T-helper 9 cell (primary cell): ENCODE measurements at places on chromosomes 2 and 18.

GRCh38 chr18:62788876-62789275 lies 73.5 kb downstream of the PHLPP1 start:
- DNase-seq = no peak

GRCh38 chr2:217438136-217438535 lies 564.7 kb downstream of the TNS1 start:
- no peak for DNase-seq

DNA sequence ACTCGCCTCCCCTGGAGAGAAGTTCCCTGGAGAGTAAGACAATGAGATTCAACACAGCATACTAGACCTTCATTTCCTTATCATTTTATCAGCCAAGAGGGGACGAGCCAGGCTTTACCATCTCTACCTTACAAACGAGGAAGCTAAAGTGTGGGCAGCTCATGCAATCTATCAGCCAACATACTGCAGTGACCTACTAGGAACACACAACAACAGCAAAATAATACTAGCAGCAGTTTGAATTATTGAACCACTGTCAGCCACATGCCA lies 60.0 kb upstream of the TEX51 start:
- DNase-seq = no peak

DNA sequence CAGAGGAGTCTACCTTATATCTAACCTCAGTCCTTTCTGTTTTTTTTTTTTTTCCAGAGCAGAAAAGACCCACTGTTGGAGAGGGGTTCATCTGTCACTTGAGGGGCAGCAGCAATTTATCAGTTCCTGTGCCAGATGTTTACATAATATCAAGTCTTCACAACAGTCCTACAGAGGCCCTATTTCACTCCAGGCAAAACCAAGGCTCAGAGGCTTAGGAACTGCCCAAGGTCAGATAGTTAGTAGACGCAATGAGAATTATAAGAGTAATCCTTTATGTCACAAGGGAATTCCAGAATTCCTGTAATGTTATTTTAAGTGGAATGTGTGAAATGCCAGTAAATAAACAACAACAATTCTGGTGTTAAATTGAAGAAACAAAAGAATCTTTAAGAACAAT lies 696.1 kb downstream of the NRXN1 start:
- DNase-seq = no peak

- DNase-seq = no peak
These were observed 33.8 kb upstream of the GALNT5 start for GRCh38 chr2:157223624-157224205.

DNA sequence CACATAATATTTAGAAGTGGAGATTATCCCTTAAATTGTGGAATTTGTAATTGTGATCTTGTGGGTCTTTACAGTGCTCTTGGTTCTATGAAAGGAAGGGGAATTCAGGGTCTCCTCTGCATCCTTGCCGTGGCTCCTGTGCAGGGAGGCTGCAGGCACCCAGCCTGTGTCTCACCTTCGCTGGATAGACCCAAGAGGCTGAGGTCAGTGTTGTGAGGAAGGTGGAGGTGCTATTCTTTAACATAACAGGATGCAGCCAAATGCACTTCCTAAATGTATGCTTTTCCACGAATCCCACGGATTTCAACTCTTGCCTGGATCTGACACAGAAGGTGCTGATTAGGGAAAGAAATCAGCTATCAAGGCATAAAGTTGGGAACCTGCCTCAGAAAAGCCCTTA lies 69.5 kb downstream of the TMEM18 start:
- no peak for DNase-seq

DNA sequence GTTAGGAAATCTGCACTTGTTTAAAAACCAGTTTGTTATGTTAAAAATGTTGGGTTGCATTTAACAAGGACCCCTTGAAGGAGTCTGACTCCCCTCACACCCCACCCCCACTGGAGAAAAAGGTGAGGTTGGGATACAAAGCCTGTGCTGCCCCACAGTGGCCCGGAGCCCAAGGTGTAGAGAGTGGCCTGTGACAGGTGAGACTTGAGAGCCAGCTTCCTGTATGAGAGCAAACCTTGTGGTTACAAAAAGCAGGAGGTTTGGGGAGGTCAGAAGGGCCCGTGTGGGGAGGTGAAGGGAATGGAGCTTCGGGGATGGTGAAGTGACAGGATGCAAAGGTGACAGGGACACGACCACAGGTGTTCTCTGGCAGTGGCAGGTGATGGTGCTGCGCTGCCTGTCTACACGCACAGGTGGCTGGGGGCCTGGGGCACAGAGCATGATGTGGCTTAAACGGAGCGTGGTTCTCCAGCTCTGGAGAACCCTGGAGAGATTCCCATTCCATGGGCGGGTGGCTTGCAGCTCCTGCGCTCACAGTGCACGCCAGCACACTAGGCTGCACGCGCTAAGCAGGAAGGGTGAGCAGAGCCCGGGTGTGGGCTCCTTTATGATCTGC lies 29.0 kb downstream of the IMPA2 start:
- no peak for DNase-seq

DNA sequence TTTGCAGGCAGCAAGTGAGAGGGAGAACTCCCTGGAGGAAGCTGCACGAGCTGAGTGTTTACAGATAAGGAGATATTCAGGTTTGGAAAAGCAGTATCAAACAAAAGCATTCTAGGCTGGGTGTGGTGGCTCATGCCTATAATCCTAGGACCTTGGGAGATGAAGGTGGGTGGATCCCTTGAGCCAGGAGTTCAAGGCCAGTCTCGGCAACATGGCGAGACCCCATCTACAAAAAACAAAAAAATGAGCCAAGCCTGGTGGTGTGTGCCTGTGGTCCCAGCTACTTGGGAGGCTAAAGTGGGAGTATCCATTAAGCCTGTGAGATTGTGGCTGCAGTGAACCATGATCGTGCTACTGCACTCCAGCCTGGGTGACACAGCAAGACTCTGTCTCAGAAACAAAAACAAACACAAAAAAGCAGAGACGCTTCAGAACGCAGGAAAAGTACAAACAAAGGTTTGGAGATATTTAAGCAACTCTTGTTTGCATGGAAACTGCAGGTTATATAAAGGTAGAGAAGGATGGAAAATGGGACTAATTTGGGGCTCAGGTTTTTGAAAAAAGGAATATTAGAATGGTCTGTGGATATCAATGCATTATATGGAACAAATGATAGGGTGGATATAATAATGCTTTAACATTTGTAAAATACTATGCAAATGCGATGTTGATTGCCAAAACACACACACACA lies 31.6 kb downstream of the MYCN start:
- DNase-seq = no peak

GRCh38 chr2:181978351-181979150 lies 7.1 kb upstream of the PPP1R1C start:
- DNase-seq = no peak

GRCh38 chr2:4357121-4357520 lies 653.7 kb downstream of the DCDC2C start:
- DNase-seq = no peak

DNA sequence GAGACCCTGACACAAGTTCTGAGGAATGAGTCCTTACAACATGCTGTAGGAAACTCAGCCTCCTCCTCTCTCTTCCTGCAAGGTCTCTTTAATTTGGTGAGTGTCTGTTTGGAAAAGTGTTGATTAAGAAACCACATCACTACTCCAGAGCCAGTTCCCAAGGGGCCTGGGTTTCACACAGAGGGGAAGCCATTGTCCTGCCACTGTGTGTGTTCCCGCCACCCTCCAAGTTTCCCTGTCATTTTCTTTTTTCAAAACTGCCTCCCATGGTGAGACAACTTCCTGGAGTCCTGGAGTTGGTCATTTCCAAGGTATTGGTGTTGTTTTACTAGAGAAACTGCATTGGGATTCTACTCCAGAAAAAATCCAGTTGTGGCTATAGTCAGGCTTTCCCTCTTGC lies 232.0 kb upstream of the PARD3B start:
- no peak for DNase-seq

DNA sequence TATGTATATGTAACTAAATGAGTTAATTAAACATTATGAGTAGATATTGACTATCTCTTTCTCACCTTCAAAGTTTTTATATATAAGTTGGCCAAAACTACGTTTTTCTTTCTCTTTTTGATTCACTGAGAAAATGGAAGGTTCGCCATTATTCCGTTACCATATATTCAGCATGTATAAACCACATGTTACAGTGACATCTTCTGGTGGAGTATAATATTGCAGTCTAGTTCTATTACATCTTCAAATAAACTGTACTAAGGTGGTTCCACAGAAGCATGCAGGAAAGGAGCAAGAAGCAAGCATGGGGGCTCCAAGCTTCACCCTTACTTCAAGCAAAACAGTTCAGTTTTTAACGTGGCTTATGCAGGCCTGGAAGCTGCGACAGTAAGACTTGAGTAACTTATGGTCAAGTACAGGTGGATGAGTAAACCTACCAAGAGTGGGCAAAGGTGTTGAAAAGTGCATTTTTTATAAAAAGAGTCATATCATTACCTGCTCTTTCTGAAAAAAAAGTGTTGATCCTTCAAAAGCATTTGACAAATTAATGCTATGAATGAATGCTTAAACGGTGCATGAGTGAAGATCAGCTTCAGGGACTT lies 129.8 kb upstream of the RAB6C start:
- DNase-seq = no peak

DNA sequence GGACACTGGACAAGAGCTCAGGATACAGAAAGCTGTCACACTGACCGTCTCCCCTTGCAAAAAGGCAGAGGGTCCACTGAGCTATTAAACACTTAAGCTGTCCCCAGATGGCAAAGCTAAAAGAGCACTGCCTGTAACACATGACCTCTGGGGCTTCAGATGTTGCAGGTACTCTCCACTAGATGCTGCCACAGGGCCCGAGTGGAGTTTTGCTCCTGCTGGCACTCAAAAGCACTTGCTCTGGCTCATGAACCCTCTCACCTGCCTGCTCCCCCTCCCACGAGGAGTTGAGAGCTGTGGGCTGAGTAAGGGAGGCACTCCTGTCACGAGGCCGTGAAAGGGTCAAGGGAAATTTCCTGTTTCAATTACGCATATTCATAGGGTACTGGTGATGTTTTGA lies 227.9 kb downstream of the PRKCE start:
- no peak for DNase-seq

DNA sequence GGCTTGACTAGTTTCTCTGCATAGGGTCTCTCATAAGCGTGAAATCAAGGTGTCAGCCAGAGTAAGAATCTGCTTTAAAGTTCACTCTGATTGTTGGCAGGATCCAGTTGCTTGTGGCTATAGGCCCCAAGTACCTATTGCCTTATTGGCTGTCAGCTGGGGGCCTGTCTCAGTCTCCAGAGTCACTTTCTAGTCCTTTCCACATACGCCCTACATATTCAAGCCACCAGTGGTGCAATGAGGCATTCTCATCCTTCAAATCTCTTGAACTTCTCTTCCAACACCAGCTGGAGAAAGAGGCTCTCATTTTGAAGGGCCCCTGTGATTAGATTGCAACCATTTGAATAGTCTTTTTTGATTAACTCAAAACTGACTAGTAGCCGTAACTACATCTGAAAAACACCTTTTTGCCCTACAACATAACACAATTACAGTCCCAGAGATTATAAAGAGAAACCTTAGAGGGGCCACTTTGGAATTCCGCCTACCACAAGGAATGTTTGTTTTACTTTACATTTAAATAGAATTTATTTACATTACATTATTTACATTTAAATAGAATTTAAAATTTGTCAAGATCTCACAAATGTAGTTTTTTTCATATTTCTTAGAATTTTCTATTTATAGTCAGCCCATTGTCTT lies 520.1 kb downstream of the DSC3 start:
- no peak for DNase-seq

GRCh38 chr2:38105922-38106321 lies 30.0 kb upstream of the CYP1B1 start:
- DNase-seq = no peak

DNA sequence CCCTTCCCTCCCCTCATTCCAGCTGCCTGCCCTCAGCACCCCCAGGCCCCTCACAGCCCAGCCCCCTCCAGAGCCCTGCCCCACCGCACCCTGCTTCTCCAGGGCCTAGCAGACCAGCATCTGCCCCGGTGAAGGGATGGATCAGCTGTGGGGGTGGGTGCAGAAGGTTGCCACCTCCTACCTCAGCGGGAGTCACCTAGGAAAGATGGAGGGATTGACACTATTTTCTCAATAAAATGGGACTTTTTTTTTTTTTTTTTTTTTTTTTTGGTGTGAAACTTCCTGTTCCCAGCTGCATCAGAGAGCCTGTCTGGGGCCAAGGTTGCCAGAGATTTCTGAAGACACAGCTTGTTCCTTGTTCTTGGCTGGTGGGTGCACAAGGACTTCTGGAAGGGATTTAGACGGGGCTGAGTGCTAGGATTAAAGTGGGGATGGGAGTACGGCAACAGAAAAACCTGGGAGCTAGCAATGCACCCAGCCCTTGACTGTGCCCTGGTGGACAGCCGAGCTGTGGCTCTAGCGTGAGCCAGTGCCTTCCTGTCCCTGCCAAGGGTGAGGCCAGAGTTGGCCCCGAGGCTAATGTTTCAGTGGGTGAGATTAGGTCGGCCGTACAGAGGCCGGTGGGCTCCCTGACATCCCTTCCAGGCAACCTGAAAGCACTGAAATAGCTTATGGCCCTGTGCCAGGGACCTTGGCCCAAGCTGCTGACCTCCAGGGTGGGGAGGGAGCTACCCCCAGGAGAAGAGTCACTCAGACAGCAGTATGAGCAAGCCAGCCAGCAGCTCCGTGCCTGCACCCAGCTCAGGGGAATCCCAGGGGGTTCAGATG lies 4.6 kb downstream of the B3GNT7 start:
- no peak for DNase-seq

- DNase-seq = no peak
These were observed 339.5 kb downstream of the GULP1 start for GRCh38 chr2:188631037-188631809.
